Cardiac septum (tissue), 1 donor: ENCODE measurements at places on chromosomes 4 and X. TPM values are rescaled to one million over a fixed set of nuclear protein-coding genes. Genes with fewer than 3 reads are reported as not detected.

The UGT2B11 gene
- total RNA-seq = not detected

The SHROOM2 gene
- 0.92 TPM for total RNA-seq

The LONRF3 gene
- 1.5 TPM for total RNA-seq

The SCD5 gene
- total RNA-seq = 2.1 TPM

The P2RY8 gene
- 1.5 TPM for total RNA-seq

GRCh38 chrX:84188320-84188834 is 378 bp upstream of the RPS6KA6 start:
- DNase-seq = no peak

The TREX2 gene
- 0.19 TPM for total RNA-seq

The HSFX2 gene
- not detected for total RNA-seq

The SPANXC gene
- total RNA-seq = not detected

DNA sequence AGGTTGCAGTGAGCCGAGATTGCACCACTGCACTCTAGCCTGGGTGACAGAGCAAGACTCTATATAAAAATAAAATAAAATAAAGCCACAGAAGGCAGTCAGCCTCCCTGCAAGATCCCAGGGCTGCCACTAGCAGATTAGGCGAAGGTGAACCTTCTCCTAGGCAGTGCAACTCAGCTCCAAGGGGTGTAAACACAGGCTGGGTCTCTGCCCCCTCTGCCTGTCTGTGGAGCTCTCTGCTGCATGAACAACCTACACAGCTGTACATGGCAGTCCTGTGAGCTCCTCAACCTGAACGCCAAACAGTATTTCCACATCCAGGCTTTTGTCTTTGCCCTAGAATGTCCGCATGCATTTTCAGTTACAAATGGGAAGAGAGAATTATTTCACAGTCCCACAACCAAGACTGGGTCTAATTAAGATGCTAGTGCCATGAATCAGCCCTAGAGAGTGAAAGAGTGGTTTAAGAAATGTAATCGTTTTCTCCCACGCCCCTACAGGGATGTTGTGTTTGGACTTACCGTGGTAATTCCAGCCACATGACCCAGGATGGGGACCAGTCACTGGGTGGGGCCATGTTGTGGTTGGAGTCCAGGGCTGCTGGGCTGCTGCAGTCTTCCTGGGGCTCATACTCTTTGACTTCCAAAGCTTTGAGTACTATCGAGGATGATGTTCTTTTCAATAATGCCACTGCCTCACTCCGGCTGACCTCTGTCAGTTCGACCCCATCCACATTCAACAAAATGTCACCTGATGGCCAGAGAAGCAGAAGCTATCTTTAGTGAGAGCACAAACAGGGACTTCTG is 99.0 kb downstream of the FIP1L1 start:
- no peak for DNase-seq

GRCh38 chrX:19794690-19795089 is 92.7 kb downstream of the SH3KBP1 start:
- DNase-seq = no peak

DNA sequence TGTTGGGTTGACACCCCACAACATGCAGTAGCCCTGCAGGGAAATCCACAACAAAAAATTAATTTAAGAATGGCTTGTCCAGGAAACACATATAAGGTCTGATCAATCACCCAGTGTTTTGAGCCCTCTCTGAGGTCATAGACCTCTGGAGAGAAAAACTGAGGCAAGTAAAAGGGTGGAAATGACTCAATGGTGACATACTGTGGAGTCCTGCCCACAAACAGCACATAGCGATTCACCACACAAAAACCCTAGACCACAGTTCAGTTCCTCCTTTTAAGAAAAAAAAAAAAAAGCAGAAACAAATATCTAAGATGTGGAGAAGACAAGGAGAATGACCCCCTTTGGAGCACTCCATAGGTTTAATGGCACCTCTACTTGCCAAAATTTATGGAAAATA is 2691.0 kb downstream of the PCDH7 start:
- no peak for DNase-seq

The TCEAL7 gene
- total RNA-seq = 6.4 TPM

The DUX4 gene
- total RNA-seq = not detected

- DNase-seq = no peak
Observed at GRCh38 chr4:130393231-130393630, 1297.3 kb downstream of the C4orf33 start.

DNA sequence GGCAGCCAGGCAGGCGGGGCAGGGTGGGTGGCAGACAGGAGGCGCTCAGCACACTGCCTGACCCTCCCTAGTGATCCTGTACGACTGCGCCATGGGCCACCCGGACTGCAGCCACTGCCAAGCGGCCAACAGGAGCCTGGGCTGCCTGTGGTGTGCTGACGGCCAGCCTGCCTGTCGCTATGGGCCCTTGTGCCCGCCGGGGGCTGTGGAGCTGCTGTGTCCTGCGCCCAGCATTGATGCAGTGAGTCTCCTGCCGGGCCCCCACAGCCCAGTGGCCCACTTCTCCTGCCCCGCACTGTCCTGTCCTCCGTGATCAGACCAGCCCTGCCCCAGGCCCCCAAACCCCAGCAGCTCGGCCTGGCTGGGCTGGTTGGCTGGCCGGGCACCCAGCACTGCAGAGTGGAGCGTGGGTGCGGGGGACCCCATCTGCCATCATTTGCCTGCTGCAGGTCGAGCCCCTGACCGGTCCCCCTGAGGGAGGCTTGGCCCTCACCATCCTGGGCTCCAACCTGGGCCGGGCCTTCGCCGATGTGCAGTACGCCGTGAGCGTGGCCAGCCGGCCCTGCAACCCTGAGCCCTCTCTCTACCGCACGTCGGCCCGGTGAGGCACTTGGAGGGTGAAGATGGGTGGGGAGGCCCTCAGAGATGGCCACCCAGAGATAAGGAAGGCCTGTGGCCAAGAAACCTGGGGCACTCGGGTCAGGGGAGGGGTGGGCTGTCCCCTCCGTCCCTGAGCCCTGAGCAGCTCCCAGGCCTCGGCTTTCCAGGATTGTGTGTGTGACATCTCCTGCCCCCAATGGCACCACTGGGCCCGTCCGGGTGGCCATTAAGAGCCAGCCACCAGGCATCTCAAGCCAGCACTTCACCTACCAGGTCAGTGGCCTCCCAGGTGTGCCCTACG is 7.6 kb downstream of the PLXNB3 start:
- no peak for DNase-seq

DNA sequence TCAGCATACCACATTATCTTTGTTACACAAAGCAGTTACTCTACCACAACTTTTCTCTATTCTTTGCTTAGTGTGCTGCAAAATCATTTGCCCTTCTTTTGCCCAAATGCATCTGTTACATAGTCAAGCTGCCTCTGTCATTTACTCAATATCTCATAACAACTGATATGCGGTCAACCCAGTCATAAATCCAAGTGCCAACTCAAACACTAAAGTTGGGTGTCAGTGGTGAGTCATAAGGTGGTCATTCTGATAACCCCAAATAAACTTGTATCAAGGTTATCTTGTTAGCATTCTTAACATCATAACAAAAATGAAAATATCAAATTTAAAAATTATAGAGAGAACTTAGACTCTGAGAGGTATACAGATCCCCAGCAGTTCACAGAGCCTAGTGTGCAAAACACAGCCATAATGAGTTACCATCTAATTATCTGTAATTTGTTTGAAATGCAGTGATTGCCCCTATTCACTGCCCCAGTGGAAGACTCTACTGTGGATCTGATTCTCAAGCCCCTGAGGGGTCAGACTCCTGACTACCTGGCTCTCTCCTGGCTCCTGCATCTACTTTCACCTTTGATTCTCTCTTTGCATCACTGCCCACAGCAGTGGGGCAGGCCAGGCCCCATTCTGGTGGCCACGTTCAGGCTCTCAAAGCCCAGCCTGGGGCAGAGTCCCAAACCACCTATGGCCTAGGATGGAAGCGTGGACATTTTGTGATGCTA is 29.2 kb downstream of the TBC1D9 start:
- DNase-seq = no peak

- DNase-seq = no peak
Observed at GRCh38 chr4:20042769-20043168, 208.9 kb upstream of the SLIT2 start.

DNA sequence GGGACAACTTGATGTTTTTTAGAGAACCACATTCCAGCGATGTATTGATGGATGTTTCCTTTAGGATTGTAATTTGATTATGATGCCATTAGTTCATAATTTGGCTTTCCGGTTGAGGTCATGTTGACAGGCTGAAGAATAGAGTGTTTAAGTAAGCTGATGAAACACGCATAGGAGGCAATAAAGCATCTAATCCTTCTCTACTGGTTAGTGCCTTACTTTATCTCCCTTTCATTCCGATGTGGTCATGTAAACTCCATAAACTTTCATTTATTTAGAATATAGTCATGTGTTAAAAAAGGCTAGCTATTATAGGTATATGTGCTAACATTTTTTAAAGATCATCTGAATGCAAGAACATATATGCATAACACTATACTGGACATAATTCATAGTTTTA is 15.0 kb downstream of the FRMPD4 start:
- no peak for DNase-seq

DNA sequence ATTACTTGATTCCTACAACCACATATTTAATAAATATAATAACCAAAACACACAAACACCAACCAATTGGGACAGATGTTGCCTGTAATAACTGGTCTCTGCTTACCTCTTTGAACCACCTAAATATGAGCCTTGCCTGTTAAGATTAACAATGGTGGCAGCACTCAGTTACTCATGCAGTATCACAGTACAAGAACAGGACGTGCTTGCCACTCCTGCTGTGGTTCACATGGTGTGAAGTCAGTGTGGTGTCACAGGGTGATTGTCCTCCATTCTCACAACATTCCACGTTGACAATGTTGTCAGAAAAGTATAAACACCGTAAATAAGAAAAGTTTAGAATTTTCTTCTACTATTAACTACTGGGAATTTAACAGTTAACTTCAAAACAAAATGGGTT is 365.0 kb downstream of the PPP3CA start:
- no peak for DNase-seq

GRCh38 chr4:64582492-64582891 is 173.2 kb upstream of the TECRL start:
- DNase-seq = no peak

The ADH7 gene
- total RNA-seq = not detected

The SOD3 gene
- total RNA-seq = 115 TPM

The HTN1 gene
- total RNA-seq = not detected

DNA sequence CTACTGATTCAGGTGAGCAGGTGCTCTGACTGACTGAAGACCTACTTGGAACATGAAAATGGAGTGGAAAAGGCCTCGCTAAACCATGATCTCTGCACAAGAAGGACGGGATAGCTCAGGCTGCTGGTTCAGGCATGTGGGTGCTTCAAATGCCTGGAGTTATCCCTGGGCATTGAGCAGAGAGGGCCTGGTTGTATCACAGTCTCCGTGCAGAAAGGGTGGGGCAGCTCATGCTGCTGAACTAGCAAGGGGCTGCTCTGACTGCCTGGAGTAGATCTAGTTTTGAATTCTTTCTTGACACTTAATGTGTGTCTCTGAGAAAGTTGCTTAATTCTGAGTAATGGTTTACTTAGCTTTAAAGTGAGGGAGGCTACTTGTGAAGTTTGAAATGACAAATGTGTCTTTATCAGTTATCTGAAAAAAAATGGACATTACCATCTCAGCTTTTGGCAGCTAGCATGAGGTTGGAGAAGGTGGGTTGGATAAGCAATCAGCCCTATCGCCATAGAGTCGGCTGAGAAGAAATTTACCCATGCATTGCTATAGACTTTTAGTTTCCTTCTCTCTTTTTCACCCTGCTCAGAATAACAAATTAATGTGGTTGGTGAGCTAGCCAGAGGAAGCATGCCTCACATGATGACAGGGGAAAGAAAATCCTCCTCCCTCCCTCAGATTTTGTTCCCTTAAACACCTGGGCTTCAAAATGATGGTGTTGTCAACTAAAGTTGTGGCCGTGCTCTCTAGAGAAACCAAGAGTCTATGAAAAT is 832.4 kb downstream of the STIM2 start:
- DNase-seq = no peak

DNA sequence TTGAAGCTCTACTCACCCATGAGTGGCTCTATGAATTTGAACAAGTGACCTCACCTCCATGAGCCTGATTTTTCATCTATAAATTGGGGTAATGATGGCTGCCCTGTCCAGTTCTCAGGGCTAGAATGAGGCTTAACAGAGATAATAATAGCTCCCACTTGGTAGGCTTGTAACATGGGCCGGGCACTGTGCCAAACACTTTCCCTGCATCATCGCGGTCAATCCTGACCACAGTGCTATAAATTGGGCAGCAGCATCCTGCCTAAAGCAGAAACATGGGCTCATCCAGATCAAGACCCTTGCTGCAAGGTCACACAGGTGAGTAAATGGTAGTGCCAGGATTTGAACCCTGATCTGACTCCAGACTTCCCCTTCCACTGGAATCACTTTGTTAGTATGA is 12.8 kb downstream of the APLN start:
- DNase-seq = no peak

The ABCE1 gene
- 39.5 TPM for total RNA-seq

The PASD1 gene
- total RNA-seq = not detected

The SPIN4 gene
- total RNA-seq = 1.6 TPM

GRCh38 chrX:151754047-151754429 is 19.5 kb downstream of the CNGA2 start:
- no peak for DNase-seq

- peak; percentile 89 for DNase-seq
Observed at GRCh38 chrX:132022967-132023895, at the start of gene STK26. Gene STK26 (plus strand): TSS chrX:132023302. CDS start chrX:132023618, 316 bp downstream.

- DNase-seq = no peak
Observed at GRCh38 chrX:12327836-12328235, 189.6 kb downstream of the FRMPD4 start.

DNA sequence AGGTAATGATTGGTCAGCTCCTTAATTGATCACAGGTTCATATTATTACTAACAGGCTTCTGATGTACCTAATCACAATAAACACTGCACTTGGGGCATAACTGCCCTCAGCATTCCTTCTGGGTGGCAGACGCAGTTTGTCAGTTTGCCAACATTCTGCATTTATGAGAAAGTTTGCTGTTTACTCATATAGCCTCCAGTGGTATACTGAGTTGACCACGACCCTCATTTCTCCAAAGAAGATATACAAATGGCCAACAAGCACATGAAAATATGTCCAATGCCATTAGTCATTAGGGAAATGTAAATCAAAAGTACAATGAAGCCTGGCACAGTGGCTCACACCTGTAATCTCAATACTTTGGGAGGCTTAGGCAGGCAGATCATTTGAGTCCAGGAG is 26.3 kb downstream of the EFHC2 start:
- no peak for DNase-seq

The GAGE2A gene
- not detected for total RNA-seq

The ADGRG4 gene
- 0.05 TPM for total RNA-seq

The C4orf36 gene
- total RNA-seq = 0.78 TPM

The NIPAL1 gene
- total RNA-seq = 0.43 TPM
